ENCODE measurements at places on chromosomes 1 and 21.

DNA sequence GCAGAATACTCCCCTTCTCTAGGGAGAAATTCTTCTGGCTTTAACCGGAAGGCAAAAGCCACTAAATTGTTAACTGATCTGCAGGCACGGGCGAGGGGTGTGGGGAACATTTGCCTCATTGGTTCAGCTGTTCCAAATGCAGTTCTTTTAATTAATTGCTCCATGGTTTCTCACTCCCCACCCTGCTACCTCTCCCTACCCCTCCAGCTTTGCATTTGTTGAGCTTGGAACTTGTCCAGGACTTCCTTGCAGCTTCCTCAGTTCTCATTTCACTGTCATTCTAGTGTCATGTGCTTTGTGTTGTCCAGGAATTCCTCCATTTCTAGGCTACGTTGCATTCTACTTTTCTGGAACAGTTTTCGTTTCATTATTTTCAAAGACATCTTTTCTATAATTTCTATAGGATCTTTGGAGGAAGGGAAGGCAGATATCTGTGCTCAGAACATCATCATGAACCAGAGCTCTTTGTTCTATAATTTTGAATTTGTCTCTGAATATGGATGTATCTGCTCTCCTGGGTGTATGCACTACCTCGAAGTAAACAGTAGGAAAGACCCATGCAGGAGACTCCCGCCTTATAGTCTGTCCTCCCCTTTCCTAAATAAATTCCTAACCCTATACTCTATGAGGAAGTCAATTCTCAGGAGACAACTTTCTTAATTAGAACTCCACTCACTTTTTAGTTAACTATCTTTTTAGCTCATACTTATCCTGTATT, 132.4 kb upstream of the LMO4 start:
- no peak for DNase-seq

- DNase-seq = no peak
These were observed 92.9 kb downstream of the KCNN3 start for GRCh38 chr1:154777154-154777553.

GRCh38 chr1:46804926-46805325, 6.1 kb downstream of the CYP4B1 start:
- no peak for DNase-seq

DNA sequence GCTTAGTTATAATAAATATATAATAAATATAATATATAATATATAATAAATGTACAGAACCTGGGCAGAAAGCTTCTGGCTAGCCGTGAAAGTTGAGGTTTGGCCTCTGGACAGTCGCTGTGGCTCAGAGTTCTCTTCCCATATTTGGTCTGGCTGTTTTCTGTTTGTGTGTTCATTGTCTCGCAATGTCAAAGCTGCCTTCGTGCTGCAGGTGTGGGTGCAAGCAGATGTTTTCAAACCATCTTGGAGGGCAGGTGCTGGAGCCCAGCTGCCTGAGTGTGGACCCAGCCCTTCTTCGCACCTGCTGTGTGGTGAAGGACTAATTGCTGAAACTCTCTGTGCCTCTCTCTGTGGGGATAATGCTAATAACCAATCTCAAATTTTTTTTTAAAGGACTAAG, 3.6 kb upstream of the CSTB start:
- no peak for DNase-seq

DNA sequence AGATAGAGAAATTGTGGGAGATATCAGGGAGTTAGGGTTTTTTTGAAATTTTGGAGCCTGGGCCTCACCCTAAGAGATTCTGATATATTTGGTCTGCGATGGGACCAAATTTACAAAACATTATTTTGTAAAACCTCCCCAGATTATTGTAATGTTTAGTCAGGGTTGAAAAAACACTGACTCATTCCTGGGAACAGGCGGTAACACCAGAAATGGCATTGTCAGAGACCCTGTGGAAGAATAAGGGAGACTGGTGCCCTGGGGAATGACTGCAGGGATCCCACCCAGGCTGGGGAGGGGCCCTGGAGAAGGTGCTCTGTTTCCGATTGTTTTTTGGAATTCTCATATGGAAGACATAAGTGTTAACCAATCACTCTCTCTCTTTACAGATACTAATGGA, 13.1 kb upstream of the STRIP1 start:
- DNase-seq = no peak

DNA sequence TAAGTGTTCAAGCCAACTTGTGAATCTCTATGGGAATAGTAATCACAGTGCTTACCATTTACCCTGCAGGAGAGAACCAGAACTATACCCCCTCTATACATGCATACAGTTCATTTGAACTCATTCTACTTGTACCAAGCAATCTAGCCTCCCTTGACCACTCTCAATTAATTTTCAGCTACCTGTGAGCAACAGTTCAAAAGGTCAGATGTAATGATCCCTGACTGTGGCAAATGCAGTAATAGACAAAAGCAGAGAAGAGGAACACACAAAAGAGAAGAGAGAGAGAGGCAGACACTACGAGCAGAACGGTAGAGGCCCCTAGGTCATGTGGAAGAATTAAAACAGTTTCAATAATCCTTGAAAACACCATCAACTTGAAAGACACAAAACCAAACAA, 52.8 kb downstream of the FMO4 start:
- no peak for DNase-seq

- DNase-seq = no peak
These were observed 16.2 kb upstream of the ZNF326 start for GRCh38 chr1:89978755-89979154.

DNA sequence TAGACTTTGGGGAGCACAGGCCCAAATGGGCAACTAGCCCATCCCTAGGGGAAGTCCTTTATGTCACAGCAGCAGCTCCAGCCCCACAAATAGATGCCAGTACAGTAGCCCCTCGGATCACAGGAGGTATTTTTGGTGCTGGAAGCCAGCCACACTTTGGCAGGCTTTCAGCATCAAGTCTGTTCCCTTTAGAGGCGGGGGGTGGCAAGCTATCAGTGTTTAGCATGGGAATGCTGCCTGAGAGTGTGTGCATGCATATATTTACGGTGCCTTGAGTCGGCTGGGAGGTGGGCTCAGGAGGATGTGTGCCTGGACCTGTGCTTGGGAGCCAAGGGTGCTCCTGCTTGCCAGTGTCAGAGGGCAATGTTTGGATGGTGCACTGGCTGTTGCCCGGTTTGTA, 3.5 kb upstream of the PLXNA2 start:
- DNase-seq = no peak

GRCh38 chr1:118487091-118487490, 302.1 kb upstream of the SPAG17 start:
- no peak for DNase-seq

GRCh38 chr1:110002695-110003094, 18.1 kb downstream of the AHCYL1 start:
- no peak for DNase-seq

DNA sequence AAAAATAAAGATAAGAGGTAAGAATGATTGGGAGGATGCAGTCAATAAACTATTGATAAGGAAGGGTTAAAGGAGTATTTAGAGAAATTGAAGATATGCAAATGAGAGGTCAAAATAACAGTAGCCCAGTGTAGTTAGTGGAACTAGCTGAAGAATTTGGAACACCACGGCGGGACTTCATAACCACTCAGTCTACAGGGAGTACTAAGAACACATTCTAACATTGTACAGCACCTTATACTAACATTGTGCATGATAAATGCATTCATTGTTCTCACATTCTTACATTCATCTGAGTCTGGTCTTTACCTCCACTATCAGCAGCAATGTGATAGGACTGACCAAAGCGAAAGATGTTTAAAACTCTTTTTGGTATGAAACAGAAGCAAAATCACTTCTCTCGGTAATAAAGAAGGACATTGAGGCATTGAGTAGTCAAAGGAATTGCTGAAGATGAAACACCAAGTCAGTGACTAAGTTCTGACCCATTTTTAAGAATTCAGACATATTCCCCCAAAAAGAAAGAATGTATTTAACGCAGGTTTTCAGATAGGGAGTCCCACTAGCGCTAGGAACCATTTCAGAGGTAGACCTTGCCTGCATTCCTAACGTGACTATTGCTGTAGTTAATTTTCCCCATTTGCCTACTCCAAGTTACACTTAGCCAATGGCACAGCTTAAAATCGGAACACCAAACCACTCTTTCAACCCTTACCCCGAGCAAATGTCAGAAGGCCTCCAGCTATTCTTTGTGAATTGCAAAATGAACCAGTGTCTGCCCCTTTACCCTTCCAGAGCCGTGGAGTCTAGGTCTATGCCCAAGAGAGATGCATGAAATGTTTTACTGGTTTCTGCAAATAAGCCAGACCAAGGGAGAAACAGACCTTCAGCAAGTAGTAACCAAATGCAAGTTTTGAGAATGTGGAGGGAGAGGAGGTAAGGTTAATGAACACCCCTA, 108.8 kb upstream of the IRF2BP2 start:
- no peak for DNase-seq

- DNase-seq = peak; percentile 25
These were observed at the start of gene SLC44A3 for GRCh38 chr1:94819945-94820746. Gene SLC44A3, plus strand, starts transcription at chr1:94820357. Its CDS starts 95 bp downstream, at chr1:94820452.

DNA sequence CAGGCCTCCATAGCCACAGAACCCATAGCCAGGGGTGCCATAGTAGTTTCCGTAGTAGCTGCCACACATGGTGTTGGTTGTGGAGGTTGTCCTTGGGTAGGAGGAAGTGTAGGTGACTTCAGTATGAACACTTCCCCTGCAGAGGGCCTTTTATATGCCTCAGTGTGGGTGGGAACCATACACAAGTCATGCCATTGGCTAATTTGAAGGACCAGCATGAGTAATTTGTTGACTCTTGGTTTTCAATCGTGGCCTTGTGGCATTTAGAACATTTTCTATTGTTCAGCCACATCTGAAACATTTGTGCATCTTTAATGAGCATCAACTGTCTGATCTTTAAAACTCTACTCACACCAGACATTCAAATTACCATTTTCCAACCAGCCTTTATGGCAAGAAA, at the start of gene KRTAP6-1:
Gene KRTAP6-1 (minus strand): TSS at position 95 of the 400 bp plus-strand sequence. CDS start 26 bp downstream, at position 69.
- DNase-seq = no peak

All from HuH-7.5 (cell line).